Kidney tubule cell (primary cell): ENCODE measurements at places on chromosomes 1 and 21.

DNA sequence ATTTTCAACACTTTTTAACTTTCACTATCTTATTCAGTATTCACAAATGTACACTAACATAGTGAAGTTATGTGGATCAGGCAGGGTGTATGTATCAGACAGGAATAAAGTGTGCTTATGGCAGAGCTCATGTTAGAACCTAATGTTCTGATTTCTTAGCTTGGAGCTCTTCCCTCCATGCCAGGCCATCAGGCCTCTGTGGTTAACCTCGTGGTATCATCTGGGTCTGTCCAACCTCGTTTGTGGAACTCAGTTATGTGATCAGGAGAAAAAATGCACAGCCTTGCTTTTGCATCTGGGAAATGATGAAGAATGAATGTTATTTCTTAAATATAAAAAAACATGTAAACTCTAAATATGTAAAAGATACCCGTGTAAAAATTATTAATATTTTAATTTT is 86.9 kb downstream of the MPZL1 start:
- no peak for DNase-seq

GRCh38 chr1:101264697-101265096 is 27.9 kb downstream of the S1PR1 start:
- DNase-seq, result no peak

GRCh38 chr1:171794085-171794484 is 12.6 kb downstream of the METTL13 start:
- peak; percentile 95 for DNase-seq

GRCh38 chr21:14875186-14875585 is 189.6 kb downstream of the NRIP1 start:
- DNase-seq, result no peak

DNA sequence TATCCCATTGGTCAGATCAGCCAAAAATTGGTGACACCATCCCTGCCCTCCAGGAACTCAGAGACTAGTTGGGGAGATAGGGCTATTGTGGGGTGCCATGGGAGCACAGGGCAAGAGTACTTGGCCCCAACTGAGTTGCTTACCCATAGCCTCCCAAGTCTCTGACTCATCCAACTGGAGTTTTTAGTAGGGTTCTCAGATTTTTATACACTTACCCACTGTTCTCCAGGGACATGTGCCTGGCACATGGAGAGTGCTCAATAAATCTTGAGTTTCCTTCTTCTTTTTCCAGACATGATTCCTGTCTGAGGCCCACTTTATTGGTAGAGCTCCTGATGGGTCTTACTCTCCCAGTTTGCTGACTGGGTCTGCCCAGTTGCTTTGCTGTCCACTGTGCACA is 56.7 kb downstream of the OVGP1 start:
- DNase-seq, result no peak

DNA sequence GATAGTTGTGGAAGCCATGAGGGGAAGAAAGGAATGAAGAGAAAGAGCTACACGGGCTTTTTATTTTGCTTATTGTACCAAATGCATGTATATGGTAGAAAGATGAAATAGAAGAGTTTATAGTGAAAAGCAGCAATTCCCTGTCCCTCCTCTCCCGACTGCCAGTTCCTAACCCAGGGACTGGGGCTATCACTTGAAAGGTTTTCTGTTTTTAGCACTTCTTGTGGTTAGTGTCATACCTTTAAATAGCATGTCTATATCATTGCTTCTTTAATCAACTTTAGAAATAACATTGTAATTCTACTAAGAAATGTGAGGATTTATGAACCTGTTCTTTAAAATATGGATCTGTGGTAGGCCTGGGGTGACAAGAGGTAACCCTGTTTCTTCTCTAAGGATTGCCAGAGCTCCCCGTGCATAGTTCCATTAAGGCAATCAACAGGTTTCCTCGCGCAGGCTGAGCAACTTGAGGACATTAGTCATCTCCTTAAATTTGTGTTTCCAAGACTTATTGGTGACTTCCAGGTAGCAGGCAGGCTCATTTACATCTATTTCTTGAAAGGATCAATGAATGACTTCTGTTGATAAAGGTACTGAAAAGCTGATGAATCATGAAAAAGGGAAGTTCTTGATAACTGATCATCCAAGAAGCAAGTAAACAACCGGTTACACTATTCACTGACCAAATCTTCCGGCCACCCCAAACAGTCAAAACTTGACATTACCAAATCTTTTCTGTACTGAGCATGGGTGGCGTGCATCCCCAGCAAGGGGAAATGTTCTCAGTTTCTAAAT is 37.8 kb upstream of the S1PR1 start:
- peak; percentile 14 for DNase-seq
